ENCODE measurements at places on chromosomes 7 and 10.

DNA sequence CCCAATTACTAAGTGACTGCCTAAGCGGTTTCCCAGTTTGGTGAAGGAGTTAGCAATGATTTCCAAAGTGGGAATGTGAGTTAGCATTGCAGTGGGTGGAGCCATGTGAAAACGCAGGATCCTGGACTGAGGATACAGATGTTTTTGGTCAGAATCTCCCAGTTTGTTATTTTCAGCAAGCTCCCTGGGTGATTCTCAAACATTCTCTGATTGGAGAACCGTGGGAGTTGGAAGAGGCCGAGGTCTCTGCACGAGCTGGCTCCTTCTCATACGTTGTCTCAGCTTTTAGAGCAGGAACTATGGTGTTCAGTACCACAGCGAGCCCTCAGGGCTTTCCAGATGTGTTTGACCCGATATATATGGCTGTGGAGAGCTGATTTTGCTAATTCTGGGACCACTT is 396.5 kb upstream of the NPVF start:
- DNase-seq: no peak

DNA sequence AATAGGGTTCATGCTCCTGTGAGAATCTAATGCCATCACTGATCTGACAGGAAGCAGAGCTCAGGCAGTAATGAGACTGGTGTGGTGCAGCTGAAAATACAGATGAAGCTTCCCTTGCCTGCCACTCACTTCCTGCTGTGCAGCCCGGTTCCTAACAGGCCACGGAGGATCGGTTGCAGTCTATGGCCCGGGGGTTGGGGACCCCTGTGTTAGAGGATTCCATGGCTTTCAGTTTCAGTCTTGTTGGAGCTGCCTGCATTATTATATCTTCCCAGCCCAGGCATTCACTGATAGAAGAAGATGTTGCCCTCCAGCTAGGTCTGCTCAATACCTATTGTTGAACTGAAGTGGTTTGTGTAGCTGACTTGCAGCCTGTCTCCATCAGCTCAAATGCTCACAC is 1298.8 kb downstream of the TYW1 start:
- no peak for DNase-seq

GRCh38 chr10:78319841-78320240 is 286.2 kb downstream of the RPS24 start:
- DNase-seq: no peak

GRCh38 chr7:155292680-155293226 is 4.9 kb upstream of the INSIG1 start:
- DNase-seq: no peak

DNA sequence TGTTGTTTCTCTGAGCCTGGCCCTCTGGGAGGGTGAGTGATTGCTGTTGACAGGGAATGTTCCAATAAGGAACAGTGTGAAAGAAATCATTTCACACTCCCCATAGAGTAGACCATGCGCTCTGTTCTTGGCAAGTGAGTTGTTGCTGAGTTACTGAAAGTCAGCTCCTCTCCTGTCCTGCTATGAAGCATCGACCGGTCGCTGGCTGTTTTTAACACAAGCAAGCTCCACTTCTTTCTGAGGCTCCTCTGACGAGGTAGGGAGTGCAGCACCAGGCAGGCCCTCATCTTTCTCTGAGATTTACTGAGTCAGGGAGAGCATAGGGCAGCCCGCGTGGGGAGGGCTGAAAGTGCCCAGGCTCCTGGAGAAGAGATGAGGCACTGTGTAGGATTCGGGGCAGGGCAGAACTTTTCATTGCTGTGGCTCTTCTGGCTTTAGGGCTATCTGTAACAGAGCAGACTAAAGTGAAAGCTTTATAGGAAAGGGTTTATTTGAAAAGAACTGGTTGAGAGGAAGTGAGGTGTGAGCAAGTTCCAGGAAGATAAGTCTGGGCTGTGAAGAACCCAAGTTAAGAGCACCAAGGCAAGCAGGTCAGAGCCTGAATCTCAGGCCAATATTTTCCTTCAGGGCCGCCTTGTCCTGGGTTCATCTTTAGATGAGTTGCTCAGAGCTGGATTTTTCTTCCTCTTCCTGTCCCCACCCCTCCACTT is 332.2 kb downstream of the CCSER2 start:
- no peak for DNase-seq

GRCh38 chr7:32670110-32671025 is 175.1 kb downstream of the AVL9 start:
- DNase-seq: no peak

- DNase-seq: no peak
These were observed 4.6 kb downstream of the WEE2 start for GRCh38 chr7:141712603-141713255.

DNA sequence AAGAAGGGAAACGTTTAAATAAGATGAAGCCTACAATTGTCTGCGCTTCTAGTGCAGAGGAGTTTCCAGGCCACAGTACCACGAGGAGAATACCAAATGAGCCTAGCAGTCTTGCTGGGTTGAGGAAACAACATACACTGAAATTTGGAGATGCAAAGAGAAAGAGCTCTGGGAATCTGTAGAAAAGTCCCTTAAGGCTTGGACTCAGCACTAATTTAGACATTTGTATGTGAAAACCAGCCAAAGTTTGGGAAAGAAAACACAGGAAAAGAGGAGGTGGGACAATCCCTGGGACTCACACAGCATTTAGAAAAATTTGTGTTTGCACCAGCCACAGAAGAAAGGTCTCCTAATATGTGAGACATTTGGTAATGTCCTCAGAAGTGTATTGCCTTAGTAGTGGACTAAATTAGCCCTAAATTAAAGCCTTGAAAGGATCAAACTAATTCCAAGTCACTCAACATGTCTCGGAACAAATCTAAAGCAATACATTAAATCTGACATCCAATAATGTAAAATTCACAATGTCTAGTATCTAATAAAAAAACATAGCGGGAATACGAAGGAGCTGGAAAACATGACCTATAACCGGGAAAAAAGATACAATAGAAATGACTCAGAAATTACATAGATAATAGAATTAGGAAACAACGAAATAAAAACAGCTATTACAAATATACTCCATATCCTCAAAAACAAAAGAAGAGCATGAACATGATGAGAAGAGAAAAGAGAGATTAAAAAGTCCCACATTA is 187.1 kb upstream of the NAMPT start:
- DNase-seq: no peak

DNA sequence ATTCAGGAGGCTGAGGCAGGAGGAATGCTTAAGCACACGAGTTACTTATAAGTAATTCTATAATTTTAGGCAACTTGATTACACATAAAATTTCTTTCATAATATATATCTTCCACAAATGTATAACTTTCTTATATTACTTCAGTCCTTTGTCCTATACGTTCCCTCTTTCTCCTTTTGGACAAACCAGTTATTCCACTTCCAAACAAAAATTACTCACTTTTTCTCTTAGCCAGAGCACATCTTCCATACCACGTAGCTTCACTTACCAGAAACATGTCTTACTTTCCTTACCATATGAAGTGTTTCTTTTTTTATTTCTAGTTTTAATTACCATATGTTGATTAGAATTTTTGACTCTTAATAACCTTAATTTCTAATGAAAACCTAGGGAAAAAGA is 64.6 kb downstream of the ARL5B start:
- no peak for DNase-seq

DNA sequence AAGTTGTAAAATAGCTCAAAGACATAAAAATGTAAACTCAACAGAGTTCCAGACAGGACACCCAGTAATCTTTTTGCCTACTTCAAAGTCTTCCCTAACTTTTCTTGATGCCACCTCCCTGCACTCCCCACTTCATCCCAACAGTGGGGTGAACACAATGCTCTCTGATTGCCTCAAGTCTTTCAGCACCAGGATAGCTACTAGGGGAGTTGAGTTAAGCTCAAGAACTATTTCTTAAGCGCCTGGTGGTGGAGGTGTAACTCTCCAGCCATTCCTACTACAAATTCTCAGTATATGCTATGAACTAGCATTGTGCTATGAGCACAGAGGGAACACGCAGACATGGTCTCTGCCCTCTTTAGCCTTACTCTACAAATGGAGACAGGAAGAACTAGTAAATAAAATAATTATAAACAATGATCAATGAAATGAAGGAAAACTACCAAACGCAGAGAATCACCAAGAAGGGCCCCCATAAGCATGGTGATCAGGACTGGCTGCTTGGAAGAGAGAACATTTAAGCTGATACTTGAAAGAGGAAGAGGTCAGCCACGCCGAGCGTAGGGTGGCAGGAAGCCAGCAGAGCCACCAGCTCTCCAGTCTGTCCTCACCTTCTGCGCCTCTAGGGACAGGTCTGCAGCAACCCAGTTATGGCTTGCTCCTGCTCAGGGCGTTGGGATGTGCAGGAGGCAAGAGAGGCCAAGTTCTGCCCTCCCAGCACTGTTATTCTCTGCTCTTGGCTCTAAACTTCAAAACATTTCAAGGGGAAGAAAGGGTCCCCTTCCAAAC is 16.7 kb upstream of the FRA10AC1 start:
- no peak for DNase-seq
